WTC11 (cell line): ENCODE measurements at places on chromosomes 2 and 18.

- no peak for DNase-seq
Observed at GRCh38 chr18:79922971-79923411, 28.5 kb downstream of the SLC66A2 start.

GRCh38 chr2:238345297-238345968, 25.1 kb downstream of the TRAF3IP1 start:
- no peak for DNase-seq

GRCh38 chr2:120794716-120795115, 59.0 kb downstream of the GLI2 start:
- no peak for DNase-seq

DNA sequence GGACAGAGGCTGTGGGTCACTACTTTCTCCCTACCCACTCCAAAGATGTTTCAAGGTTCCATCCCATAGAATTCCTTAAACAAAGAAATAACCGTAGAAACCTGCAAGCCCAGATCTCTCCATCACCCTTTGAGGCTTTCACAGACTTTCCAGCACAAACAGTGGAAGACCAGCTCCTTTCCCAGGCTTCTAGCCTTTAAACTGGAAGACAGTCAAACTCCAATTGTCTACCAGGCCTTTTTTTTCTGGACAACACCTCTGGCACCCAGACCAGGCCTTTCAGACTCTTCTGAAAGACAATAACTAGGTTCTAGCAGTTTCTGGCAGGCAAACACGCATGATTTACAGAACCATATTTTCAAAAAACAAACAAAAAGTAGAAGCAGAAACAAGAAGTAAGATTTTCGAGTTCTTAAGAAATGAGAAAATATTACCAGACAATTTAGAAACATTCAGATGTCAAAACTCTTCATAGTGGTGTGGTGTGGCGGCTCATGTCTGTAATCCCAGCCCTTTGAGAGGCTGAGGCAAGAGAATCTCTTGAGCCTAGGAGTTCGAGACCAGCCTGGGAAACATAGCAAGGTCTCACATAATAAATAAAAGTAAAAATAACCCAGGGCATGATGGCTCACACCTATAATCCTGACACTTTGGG, 106.8 kb upstream of the MSH2 start:
- DNase-seq: no peak

- no peak for DNase-seq
Observed at GRCh38 chr18:11736656-11737055, 47.6 kb downstream of the GNAL start.
